Iris pigment epithelial cell (primary cell): ENCODE measurements at places on chromosomes 11 and 22.

DNA sequence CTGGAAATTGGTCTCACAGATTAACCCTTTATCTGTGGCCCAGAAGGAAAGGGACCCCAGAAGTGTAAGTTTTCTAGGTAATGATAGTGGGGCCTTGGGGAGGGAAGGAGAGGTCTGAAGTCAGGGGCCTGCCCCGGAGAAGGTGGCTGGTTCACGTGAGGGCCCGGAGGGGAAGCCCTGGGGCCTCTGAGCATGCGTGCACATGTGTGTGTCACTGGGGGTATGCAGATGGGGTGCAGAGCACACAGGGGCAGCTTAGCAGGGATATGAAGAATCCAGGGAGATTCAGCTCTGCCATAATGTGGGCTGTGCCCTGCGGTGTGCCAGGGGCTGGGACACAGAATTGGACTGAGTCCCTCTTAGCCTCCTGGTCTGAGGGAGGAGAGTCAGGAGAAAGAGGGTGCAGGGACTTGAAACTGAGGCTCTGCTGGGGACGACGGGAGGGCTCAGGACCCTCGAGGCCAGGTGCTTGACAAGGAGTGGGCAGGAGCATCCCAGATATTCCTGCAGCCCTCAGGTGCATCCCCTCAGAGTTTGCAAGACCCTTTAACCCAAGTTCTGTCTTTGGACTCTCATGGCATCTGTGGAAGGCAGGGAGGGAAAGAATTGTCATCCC is 15.5 kb downstream of the MYO7A start:
- DNase-seq = no peak

DNA sequence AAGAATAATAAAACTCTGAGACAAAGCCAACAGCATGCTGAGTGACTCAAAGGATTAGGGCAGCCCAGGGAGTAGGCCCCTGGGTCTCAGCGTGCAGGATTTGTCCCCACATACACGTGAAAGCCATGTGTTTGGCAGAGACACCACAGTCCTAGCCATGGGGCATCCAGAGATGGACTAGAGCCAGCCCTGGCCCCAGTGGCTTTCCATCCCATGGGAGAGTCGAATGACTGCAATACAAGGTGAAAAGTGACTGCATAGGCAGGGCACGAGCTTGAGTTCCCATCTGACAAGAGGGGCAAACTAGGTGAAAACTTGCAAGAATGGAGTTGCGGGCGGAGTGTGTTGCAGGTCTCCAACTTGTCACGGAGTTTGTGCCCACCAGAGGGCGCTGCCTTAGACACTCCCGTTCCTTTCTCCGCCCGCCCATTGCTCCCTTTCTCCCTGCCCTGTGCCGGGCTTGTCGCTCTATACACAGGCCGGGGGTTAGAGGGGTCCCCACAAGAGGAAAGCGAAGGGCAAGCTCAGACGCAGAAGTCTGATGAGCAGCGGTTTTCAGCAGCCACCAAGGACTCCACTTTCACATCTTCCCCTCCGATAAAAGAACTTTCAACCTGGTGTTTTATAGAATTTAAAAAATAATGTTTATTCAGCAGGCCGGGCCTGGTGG is 24.2 kb downstream of the TSKU start:
- peak; percentile 79 for DNase-seq

GRCh38 chr11:131859538-131860210 is 489.3 kb downstream of the NTM start:
- DNase-seq = peak; percentile 73

- no peak for DNase-seq
These were observed 97.8 kb downstream of the CADM1 start for GRCh38 chr11:115406404-115406803.

DNA sequence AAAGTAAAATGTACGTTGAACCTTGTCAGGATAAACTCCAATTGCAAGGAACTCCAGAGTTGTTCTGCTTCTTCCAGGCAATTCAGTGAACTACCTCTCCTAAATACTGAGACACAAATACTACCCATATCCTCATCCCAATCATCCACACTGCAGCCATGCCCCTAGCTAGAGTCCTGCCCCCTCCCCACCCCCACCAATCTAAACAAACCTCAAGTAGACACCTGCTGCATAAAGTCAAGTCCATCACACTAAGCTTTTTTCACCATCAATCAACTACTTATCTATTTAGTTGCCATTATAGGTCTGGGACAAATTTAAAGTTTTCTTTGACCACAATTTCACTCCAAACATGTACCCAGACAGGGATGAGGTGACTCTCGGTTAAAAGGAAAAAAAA is 93.2 kb upstream of the APOA1 start:
- DNase-seq = no peak

- no peak for DNase-seq
These were observed 1.2 kb downstream of the LIF start for GRCh38 chr22:30245181-30245984.

DNA sequence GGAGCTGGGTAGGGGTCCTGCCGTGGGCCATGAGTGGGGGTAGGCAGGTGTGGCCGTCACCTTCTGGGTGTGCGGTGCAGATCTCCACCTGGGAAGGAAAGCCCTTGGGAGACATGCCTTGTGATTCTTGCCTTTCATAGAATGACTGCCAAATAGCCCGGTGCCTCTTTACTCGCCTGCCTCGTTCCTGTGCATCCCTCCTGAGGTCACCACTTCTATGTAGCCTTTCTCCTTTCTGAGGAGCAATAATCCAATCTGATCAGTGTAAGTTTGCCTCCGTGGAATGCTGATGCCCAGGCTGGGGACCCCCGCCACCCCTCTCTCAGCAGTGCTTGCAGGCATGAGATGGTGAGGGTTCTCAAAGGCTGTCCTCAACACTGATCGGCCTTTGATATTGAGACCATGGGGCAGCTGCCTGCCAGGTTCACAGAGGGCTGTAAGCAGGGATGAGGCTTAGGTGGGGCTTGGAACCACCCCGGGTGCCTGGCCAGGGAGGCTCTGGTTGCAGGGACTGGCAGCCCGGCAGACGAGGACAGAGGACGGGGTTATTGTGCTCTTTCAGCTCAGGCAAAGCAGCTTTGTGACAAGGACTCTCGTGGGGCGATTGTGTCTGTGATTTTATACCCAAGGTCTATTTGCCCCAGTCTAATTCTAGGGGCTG is 86.1 kb upstream of the WNT7B start:
- no peak for DNase-seq

- no peak for DNase-seq
These were observed 2.1 kb downstream of the IL17RA start for GRCh38 chr22:17086788-17087497.

- DNase-seq = peak; percentile 61
These were observed 51.2 kb upstream of the EMID1 start for GRCh38 chr22:29154364-29155048.

- DNase-seq = no peak
These were observed 23.9 kb upstream of the NNMT start for GRCh38 chr11:114272311-114272710.

- peak; percentile 90 for DNase-seq
These were observed 3.3 kb upstream of the RCN1 start for GRCh38 chr11:32087597-32087996.

GRCh38 chr11:123448823-123449222 is 18.8 kb downstream of the GRAMD1B start:
- no peak for DNase-seq

DNA sequence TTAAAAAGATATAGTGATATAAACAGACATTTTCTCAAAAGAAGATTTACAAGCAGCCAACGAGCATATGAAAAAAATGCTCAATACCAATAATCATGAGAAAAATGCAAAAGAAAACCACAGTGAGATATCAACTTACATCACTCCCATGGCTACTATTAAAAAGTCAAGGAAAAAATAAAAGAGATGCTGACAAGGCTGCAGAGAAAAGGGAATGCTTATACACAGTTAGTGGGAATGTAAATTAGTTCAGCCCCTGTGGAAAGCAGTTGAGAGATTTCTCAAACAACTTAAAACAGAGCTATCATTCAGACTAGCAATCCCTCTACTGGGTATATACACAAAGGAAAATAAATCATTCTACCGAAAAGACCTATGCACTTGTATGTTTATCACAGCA is 97.1 kb upstream of the CARD18 start:
- peak; percentile 65 for DNase-seq
